ENCODE measurements at places on chromosomes 2 and 18. TPM values are rescaled to one million over a fixed set of nuclear protein-coding genes. Genes with fewer than 3 reads are reported as not detected.

- no peak overlapping the region for H3K27ac ChIP-seq
- no peak for DNase-seq
- no peak overlapping the region for H3K4me3 ChIP-seq
- H3K36me3 ChIP-seq = no peaks in the 10 kb centered on the region
Measured at GRCh38 chr2:191499874-191500565, 177.9 kb upstream of the NABP1 start.

- H3K4me1 ChIP-seq = no peaks in the 10 kb centered on the region
- peaks cover 21% of the 10 kb centered on the region for H3K27me3 ChIP-seq
- H3K36me3 ChIP-seq = no peaks in the 10 kb centered on the region
- peak; percentile 36 for DNase-seq
- no peak overlapping the region for H3K27ac ChIP-seq
Measured at GRCh38 chr18:62637807-62638687, 77.3 kb upstream of the PHLPP1 start.

The CHRNG gene
- total RNA-seq = not detected

DNA sequence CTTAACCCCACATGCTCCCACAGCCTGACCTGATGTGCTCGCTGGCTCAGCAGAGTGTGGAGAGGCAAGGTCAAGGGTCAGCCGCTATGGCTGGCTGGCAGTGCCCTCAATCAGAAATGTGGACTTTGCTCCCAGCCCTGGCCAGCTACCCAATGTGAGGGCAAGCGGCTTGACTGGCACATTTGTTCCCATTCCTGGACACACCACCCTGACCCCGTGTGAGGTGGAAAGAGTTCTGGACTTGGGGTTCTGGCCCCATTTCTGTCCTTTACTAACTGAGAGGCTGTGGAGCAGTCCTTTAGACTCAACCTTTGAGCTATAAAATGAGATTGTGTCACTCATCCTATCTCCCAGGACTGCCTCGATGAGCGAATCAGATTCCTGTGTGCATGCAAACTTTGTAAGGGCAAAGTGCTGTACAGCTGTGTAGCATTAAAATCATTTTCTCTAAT lies 9.1 kb downstream of the THNSL2 start:
- no peak for DNase-seq
- H3K4me1 ChIP-seq = peaks cover 5% of the 10 kb centered on the region
- no peak overlapping the region for H3K4me3 ChIP-seq
- H3K27me3 ChIP-seq = no peaks in the 10 kb centered on the region

GRCh38 chr2:177398290-177398683 lies 5.7 kb downstream of the AGPS start:
- no peak overlapping the region for H3K4me3 ChIP-seq
- no peak for DNase-seq
- no peak overlapping the region for H3K27ac ChIP-seq
- no peaks in the 10 kb centered on the region for H3K27me3 ChIP-seq
- H3K4me1 ChIP-seq = peaks cover 68% of the 10 kb centered on the region

The CABYR gene
- total RNA-seq = 1.9 TPM

GRCh38 chr2:8628866-8629209 lies 53.0 kb upstream of the ID2 start:
- no peak overlapping the region for H3K27ac ChIP-seq
- no peak for DNase-seq
- no peaks in the 10 kb centered on the region for H3K4me1 ChIP-seq
- H3K27me3 ChIP-seq = no peaks in the 10 kb centered on the region
